Stimulated activated CD4-positive, alpha-beta T cell treated with anti-CD3 and anti-CD28 coated beads, Interleukin-4, amount 100 ng/mL, for 4 hours (primary cell): ENCODE measurements at places on chromosomes 6 and 20.

GRCh38 chr6:70954750-70955149, 2.1 kb downstream of the B3GAT2 start:
- DNase-seq: no peak

DNA sequence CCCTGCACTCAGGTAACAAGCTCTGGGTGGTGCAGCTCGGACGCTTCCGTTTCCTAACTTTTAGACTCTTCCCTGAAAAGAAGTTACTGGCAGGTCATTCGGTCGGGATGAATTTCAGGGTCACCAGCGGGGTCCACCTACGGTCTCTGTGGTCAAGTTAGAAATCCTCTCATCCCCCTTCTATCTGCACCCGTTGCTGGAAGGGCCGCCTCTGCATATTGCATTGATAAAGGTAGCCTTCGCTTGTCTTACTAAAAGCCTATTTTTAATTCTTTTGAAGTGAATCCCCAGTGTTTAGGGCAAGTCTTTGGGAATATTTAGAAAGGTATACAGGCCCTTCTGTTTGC, 47.3 kb downstream of the LRRN4 start:
- no peak for DNase-seq

- DNase-seq: no peak
Measured at GRCh38 chr6:154159126-154159525, 120.1 kb downstream of the OPRM1 start.

DNA sequence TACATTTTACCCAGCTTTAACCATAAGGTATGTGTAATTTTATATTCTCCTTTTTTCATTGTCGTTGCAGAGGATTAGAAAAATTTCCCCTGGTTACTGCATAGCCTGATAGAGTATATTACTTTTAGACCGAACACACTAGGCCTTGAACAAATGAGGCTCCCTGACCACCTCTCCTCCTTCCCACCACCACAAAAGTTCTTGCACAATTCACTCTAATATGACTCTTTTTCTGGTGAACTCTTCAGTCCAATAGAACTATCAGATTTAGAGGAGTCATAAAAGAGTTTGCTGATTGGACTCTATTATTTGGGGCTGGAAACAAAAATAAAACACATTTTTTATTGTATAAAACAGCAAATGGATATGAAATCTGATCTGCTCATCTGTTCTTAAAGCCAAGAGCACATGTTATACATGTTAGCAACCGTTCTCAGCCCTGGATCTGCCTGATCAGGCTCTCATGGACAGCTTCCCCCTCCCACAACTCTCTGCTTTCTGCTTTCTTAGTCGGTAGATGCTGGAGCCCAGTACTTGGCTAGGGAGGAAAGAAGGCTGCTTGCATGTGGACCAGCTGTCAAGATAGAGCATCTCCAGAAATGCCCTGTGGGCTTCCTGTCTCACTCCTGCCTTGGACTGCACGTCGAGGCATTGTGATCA, 83.5 kb downstream of the CD164 start:
- DNase-seq: no peak

GRCh38 chr20:50475681-50476292, 34.4 kb upstream of the PTPN1 start:
- no peak for DNase-seq

- DNase-seq: no peak
Measured at GRCh38 chr20:48282591-48283228, 497.4 kb upstream of the SULF2 start.

DNA sequence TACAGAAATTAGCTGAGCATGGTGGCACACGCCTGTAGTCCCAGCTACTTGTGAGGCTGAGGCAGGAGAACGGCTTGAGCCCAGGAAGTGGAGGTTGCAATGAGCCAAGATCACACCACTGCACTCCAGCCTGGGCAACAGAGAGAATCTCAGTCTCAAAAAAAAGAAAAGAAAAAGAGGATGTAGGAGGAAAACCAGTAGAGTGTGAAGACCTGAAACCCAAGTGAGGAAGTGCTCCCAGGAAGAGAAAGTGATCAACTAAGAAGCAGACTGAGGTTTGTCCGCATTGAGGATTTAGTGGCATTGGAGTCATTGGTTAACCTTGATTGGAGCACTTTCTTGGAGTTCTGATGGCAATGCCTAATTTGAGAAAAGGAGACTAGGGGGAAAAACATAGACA, 20.6 kb upstream of the TASP1 start:
- DNase-seq: no peak

- DNase-seq: no peak
Measured at GRCh38 chr20:43911066-43911465, 3.6 kb upstream of the TOX2 start.

- no peak for DNase-seq
Measured at GRCh38 chr20:63306673-63307537, 13.9 kb downstream of the COL20A1 start.

GRCh38 chr20:2234598-2235191, 61.1 kb upstream of the TGM3 start:
- no peak for DNase-seq
